ENCODE measurements at places on chromosomes 13 and 19.

- DNase-seq: peak; percentile 13
Observed at GRCh38 chr19:45402298-45403061, 2.4 kb downstream of the PPP1R13L start.

GRCh38 chr19:17215127-17215971 is at the start of gene USE1:
USE1 (plus strand) TSS chr19:17215357; CDS start chr19:17215406, 49 bp downstream.
- DNase-seq: peak; percentile 91

DNA sequence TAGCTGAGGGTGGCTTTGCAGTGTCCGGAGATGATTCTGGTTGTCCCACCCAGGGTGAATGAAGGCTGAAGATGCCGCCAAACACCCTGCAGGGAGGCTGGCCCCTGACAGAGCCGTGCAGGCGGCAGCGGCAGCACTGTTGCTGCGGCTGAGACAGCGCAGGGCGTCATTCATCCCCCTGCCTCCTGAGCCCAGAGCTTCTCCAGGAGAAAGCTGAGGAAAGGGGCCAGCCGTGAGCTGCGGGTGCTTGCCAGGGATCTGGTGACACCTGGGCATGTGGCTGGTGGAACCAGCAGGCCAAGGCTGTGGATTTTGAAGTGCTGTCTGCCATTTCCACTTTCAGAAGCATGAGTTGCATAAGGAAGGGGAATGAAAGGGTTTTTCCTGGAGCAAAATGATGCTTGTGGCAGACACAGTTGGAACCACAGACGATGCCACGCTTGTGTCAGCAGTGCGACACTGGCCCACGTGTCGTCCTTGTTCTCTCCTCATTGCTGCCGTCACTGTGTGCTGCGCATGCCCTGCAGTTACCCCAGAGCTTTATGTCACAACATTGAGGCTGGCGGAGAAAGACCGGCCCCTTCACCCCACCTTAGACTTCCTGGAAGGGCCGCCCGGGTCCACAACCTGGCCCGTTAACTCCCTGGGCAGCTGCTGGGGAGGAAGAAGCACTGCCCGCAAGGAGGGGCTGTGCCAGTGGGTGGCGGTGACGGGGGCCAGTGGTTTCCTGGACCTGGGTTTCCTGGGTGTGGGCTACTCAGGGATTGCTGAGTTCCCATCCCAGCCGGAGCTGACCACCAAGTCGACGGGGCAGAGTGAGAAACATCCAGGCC is 22.7 kb downstream of the TFDP1 start:
- DNase-seq: no peak

- no peak for DNase-seq
Observed at GRCh38 chr13:20940083-20940482, 37.5 kb upstream of the XPO4 start.

DNA sequence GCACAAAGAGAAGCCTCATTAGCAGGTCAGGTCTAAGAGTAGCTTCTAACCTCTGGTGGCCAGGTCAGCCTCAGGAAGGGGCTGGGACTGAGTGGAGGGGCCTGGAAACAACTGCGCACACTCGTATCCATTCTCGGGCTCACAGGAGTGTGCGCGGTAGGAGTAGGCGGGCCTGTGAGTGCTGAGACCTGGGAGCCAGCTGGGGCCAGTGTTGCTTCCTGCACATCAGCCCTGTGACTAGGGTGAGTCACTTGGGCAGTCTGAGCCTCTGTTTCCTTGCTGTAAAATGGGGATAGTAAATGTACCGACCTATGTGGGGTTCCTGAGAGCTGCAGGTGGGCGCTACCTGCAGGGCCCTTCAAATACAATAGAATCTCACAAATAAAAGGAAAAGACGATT is 26.9 kb downstream of the SIN3B start:
- no peak for DNase-seq

GRCh38 chr13:36763126-36763722 is 55.8 kb upstream of the RFXAP start:
- no peak for DNase-seq

- DNase-seq: no peak
Observed at GRCh38 chr13:43284162-43284561, 260.8 kb downstream of the DNAJC15 start.

GRCh38 chr19:43594710-43595604 is 977 bp downstream of the IRGQ start:
- DNase-seq: peak; percentile 81

DNA sequence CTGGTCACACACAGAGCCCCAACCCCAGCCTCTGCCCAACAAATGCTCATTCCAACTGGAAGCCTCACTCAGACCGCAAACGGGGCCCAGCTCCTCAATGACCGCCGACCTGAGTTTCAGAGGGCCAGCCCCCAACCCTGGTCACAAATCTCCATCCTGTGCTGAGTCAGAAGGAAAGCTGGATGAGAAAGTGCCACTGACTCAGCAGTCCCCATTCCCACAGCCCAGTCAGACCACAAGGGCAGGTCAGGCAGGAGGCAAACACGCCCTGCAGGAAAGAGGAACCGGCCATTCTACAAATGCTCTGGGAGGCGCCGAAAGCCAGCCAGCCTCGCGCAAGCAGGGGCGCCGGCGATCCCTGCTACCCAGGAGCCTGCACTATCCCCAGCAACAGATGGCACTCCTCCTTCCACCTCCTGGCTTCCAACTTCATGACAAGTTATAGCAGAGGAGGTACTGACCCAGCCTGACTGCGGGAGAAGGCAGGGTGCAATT is 14.1 kb upstream of the PRKD2 start:
- DNase-seq: no peak

DNA sequence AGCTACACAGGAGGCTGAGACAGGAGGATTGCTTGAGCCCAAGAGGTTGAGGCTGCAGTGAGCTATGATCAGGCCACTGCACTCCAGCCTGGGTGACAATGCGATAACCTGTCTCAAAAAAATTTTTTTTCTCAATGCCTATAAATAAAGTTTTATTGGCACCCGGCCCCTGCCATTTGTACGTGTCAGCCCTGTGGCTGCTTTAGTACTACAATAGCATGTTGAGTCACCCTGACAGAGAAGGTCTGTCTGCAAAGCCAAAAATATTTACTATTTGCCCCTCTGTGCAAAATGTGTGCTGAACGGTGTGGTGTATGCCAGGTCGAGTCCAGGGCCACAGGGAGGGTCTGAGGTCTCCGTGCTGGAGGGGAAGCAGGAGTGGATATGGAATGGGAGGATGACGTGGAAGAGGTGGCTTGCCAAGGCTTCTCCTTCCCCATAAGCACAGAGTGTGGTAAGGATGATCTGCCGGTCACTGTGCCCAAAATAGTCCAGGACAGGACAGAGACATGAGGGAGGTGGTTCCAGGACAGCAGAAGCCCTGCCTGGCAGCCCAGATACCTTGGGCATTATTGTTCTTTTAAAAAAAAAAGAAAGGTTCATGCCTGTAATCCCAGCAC is 10.0 kb downstream of the NMRK2 start:
- no peak for DNase-seq

GRCh38 chr13:41563984-41564365 is 106.6 kb downstream of the RGCC start:
- DNase-seq: no peak

DNA sequence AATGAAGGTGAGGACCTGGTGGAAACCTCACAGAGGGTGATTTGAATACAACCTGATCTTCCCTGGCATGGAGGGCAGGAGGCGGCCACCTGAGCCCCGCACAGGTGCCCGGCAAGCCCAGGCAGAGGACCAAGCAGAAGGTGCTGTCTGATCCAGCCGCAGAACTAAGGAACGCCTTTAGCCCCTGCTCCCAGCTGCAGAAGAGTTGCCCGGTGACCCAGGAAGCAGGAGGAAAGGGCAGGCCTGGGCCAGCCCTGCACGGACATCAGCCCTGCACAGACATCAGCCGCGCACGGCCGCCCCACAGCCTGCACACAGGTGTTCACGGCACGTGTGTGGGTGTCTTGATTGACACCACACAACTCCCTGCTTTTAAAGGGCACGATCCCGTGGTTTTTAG is 43.1 kb downstream of the RASA3 start:
- DNase-seq: no peak

DNA sequence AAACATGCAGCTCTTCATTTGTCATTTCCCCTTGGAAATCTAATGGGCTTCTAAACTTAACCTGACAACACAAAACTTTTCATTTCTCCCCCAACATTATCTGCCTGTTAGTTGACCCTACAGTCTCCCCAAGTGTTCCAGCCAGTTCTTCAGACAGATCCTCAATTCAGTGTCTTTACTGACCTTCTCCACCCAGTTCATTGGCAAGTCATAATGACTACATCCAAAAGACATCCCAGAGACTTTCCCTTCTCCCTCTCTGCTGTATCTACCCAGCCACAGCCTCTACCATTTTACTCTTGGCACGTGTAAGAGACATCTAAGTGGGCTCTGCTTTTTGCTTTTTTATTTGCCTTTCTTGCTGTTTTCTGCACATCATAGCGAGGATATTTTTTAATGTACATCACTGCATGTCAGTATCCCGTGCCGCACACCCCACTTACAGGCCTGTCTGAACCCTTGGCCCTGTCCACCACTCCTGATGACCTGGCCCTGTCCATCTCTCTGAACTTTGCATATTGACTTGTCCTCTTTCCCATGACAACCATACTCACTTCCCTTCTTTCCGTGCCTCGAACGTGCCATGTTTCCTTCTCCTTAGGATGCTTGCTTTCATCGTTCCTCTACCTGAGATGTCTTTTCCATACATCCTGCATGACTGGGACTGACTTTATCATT is 391.9 kb downstream of the IRS2 start:
- DNase-seq: no peak

DNA sequence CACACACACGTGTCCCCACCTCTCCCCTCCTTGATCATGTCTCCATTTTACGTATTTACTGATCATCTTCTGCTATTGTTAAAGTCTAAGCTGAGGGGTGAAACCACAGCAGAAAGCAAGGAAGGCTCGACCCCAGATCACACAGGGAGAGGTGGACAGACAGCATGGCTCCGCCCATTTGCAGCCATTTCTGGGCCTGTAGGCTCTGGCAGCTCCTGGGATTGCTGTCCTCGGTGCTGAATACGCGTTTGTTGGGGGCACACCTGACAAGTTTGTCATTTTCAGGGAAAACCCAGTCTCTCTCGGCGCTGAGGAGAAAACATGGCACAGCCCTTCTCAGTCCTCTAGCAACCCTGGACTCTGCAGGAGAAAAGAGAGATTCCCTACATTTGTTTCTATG is 8.0 kb downstream of the TMEM86B start:
- DNase-seq: no peak

DNA sequence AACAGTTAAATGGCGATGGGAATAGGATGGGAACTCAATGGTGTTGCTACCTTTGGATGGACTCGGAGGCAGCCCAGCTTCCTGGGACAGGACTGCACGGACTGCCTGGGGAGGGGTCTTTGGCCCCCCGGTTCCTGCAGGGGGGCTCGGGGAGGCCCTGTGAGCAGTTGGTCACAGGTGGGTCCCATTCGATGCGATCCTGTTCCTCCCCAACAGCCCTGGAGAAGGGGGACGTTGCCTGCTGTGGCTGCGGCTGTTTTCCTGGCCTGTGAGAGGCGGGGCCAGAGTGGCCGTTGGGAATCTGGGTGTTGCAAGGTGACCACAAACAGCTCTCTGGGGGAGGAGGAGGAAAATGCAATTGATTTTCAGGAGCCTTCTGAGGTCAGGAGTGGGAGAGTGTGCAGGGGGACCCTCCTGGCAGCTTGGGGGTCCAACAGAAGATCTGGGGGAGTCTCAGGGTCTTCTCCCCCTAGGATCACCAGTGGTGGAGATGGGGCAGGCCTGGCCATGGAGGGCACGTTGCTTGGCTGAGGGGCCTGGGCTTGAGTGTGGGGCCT is 1.9 kb upstream of the PLPPR3 start:
- DNase-seq: no peak

- DNase-seq: no peak
Observed at GRCh38 chr19:30562981-30563380, 190.8 kb downstream of the ZNF536 start.

DNA sequence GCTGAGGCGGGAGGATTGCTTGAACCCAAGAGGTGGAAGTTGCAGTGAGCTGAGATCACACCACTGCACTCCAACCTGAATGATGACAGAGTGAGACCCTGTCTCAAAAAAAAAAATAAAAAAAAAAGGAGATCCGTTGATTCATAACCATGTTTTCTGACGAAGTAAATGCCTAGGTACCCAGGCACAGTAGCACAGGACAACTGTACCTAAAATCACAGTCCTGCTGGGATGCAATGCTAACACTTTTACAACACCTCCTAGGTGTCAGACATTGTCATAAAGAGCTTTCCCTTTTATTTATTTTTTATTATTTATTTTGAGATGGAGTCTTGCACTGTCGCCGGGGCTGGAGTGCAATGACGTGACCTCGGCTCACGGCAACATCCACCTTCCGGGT is 2.5 kb upstream of the TTC9B start:
- DNase-seq: no peak

GRCh38 chr13:45215392-45216077 is 14.7 kb upstream of the KCTD4 start:
- no peak for DNase-seq
